Testis (tissue), 5 donors: ENCODE measurements at places on chromosomes 5 and 9.

GRCh38 chr5:136506131-136506530 lies 140.8 kb upstream of the TRPC7 start:
- no peak for DNase-seq

DNA sequence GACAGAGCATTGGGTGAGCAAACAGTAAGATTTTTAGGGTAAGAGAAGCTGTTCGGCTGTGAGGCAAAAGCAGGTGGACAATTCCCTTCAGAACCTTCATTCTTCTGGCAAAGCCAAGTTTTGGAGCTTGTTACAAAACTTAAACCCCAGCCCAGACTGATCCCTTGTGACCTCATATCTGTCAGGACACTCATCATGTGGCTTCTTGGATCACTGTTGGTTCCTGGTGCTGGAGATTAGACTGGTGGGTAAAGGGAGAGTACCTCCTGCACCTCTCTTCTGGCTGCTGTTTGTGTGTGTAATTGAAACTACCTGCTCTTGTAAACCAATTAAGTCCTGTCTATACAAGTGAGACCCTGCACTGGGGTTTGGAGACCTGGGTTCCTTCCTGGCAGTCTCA lies 21.0 kb downstream of the LARP1 start:
- no peak for DNase-seq

DNA sequence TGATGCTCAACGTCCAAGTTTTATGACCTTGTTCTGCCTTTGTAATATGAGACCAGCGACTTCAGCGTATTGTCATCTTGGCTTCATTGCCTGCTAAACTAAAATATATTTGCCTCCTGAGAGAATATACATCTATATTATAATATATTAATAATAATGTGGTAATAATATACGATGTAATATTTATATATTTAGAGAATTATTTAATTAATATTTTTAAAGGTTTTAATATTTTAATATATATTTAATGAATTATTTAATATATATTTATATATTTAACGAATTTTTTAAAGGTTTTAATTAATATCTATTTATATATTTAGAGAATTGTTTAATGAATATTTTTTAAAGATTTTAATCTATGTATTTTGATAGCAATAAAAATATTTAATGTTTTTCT lies 700.7 kb downstream of the TAF11L14 start:
- no peak for DNase-seq

DNA sequence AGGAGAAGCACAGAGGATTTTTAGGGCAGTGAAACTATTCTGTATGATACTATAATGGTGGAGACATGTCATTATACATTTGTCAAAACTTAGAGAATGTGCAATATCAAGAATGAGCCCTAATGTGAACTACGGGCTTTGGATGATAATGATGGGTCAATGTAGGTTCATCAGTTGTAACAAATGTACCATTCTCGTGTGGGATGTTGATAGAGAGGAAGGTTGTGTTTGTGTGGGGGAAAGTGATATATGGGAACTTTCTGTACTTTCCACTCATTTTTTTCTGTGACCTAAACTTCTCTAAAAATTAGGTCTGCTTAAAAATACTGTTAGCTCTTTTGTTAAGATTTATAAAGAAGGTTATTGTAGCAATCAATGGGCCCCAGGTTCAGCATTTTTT lies 138.9 kb downstream of the SPATA31D1 start:
- no peak for DNase-seq

GRCh38 chr9:123315635-123316034 lies 40.4 kb upstream of the CRB2 start:
- no peak for DNase-seq

DNA sequence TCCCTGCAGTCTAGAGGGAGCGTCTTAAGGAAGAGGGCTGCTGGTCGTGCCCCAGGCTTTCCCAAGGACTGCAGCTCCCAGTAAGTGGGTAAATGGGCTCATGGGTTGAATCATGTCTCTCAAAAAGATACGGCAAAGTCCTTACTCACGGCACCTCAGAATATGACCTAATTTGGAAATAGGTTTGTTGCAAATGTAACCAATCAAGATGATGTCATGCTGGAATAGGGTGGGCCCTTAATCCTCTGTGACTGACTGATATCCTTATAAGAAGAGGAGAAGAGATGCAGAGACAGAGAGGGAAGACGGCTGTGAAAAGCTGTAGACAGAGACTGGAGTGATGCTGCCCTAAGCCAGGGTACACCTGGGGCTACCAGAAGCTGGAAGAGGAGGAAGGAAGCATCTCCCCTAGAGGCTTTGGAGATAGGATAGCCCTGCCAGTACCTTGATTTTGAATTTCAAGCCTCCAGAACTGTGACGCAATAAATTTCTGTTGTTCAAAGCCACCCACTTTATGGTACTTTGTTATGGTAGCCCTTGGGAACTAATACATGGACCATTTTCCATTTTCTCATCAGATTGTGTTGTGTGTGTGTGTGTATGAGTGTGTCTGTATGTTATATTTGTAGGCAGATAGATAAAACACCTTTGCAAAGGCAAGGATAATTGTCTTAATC lies 15.0 kb downstream of the GALNT10 start:
- no peak for DNase-seq

DNA sequence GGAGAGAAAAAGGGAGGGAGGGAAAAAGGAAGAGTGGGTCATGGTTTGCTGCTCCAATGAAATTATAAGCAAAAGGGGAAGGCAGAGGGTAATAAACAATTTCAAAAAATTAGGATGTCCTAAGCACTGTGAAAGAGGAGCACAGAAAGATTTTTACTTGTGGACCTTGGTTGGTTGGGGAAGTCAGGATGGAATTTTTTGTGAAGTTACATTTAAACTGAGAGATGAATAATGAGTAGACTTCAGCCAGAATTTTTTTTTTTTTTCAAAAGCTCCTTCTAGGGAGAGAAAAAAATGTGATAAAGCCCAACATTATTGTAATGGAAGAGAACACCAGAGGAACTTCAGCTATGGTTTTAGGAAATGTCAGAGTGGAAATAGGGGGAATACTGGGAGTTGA lies 515.9 kb upstream of the PAPPA start:
- DNase-seq = no peak

DNA sequence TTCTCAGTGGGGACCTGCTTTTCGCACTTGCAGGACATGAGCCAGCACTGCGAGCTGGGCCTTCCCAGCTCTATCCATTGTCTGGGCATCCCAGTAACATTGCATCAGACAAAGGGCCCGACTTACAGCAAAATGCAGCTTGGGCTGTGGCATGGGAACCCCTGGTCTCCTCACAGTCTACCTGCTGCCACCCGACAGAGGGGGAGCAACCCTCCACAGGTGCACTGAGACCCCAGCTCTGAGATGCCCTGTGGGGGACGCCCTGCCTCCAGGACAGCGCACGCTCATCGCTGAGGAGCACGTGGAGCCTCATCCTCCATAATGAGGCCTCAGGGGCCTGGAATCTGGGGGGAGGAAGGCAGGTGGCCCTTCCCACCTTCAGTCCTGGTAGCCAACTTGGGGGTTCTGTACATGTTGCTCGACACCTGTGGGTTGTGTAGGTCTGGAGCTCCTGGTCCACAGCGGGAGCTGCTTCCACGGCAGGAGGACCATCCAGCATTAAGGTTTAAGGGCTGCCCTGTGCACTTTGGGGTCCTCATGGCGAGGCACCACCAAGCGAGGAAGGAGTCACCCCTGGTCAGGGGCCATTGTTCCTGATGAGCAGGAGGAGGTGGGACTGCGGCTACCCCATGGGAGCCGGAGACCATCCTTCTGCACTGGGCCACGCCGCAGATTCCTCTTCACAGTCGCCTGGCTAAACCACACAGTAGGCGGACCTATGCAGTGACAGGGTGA lies 376.5 kb upstream of the IRX1 start:
- no peak for DNase-seq

GRCh38 chr9:17064558-17064957 lies 70.3 kb upstream of the CNTLN start:
- DNase-seq = no peak

DNA sequence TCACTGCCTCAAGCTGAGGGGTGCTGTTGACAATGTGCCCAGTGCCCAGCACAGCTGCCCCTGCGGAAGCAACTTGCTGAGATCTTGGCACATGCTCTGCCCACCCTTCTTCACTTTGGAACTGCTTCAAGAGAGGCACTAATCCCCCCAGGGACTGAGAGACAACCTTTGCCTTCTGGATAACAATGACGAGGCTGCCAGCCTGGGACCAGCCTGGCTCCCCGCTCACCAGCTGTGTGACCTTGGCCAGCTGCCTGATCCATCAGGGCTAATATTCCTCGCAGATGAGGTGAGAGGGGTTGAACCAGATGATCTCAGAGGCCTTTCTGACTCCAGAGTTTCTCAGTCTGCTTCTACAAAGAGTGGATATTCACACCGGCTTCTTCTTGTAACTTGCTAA lies 81.0 kb downstream of the SHB start:
- DNase-seq = no peak

DNA sequence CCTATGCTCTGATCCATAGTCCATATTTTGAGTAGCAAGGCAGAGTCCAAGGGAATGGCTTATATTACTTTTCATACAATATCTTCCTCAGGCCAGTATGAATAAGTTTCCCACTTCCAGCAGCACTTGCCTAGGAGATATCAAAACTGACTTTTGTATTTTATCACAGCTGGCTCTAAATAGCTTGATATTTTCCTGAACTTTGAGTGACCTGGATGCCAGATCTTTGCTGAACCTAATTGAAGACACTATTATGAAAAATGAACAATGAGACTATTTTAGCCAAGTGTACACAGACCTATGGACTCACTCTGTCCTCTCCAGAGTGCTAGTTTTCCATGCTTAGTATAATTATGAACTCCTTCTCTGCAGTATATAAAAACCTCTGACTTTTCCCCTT lies 475.6 kb upstream of the PTGER4 start:
- no peak for DNase-seq

DNA sequence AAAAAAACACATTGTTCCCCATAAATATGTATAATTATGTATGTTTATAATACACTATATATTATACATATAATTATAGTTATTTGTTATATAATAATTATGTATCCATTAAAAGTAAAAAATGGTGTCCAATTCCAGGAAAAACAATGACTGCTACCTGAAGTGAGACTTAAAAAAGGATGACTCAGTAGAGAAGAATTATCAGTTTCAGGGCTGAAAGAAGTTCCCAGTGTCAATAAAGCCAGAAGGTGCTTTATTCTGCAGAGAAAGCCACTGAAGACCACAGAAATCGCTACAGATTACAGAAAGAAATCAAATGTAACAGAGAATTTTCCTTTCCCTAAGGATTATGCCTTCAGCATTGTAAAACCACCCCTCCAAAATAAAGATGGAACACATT lies 50.9 kb downstream of the ANKRD31 start:
- DNase-seq = no peak

DNA sequence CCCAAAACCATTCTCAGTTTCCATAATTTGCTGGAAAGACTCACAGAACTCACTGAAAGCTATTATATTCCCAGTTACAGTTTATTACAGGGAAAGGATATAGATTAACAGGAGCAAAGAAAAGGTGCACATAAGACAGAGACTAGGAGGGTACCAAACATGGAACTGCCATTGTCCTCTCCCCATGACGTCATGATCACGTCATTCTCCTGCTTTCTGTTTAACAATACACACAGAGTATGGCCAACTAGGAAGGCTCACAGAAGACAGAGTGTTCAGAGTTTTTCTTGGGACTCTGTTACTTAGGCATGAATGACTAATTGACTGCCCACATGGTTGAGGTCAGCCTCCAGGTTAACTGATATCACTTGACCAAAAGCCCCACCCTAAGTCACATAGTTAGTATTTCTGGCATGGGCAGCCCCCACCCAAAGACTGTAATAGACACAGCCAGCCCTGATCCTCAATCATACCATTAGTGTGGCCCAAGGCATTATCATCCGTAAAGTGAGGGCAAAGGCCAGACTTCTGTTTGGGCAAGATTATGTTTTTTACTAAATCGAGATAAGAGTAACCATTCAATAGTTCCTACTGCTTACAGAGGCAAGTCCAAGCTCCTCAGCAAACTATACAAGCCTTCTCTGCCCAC lies 353.5 kb upstream of the POU5F2 start:
- DNase-seq = no peak

DNA sequence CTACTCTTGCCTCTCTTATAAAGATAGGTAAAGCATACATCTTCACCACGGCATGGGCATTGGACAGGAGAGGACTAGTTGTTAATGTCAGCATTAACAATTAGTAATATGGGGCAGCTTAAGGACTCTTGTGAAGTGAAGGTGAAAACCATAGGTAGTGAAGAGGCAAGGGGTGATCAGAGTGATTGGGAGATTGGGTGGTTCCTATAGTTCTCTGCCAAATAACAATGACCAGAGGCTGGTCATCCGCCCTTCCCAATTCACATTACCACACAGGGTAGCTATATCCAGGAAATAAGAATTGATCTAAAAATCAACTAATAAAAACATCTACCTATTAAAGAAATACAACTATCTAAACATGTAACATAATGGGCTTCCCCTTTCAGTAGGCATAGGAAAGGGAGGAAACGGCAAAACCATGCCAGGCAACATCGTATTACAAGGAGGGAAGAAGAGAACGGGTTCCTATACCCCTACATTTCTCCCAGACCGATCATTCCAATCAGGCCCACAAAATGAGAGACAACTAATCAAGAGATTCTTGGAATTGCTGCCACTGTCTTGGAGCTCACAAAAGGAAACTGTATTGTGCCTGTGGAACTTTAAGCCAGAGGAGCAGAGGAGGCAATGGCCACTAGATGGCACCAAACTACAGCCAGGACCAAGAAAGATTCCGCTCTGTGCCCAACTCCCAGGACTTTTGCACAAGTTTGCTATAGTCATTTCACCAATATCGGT lies 121.6 kb downstream of the FBXL17 start:
- peak; percentile 89 for DNase-seq

GRCh38 chr5:37926732-37927131 lies 86.9 kb upstream of the GDNF start:
- no peak for DNase-seq

DNA sequence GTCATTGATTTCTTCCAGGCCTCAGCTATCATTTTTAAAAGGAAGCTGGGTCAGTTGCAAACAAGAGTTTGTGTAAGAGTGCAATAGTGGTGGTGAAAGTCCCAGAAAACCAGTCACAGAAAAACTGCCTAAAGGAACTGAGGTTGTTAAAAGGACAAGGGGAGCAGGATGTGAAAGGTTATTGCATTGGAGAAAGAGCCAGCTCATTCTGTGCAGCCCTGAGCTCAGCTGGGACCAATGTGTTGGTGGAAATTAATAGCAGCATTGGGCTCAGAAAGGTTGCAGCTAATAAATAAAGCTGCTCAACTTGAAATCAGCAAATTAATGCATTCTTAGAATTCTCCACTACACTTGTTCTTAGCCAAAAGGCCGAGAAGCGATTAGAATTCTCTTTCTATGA lies 34.9 kb downstream of the NREP start:
- DNase-seq = no peak

- DNase-seq = peak; percentile 28
Observed at GRCh38 chr9:112174965-112175795, at the start of gene SUSD1. Gene SUSD1 (minus strand): TSS chr9:112175297. CDS start chr9:112175235, 62 bp downstream.

- no peak for DNase-seq
Observed at GRCh38 chr9:107856633-107857032, 367.1 kb upstream of the KLF4 start.
